ENCODE measurements at places on chromosomes 1 and 21.

DNA sequence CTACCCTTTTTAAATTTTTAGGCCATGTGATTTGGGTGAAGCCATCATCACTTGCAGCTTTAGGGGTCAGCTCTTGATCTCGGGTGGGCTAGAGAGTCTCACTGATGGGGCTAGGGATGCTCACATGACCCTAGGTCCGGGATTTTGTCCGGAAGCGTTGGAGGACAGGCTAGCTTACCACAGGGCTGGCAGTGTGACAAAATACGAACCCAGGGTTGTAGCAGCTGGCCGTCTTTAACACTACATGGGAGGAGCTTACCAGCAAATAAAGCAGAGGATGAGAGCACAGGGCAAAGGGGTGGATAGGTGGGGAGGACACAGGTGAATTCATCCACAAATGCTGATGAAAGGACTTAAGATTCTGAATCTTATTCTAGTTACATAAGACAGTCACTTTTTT lies 21.9 kb downstream of the GPR161 start:
- no peak for DNase-seq

GRCh38 chr1:41274752-41275545 lies 32.8 kb upstream of the SCMH1 start:
- no peak for DNase-seq

DNA sequence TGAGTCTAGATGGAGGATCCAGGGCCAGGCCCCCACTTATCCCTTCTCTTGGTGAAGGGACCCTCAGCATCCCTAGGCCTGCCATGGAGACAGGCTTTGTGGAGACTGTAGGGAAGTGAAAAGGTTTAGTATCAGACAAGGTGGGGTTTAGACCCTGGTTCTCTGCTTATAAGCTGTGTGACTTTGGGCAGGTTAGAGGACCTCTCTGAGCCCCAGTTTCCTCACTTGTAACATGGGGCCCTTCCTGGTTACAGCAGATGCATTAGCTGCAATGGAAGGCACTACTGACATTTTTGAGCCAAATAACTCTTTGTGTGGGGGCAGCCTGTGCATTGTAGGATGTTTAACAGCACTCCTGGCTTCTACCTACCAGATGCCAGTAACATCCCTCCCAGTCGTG lies 22.7 kb downstream of the PADI2 start:
- no peak for DNase-seq

DNA sequence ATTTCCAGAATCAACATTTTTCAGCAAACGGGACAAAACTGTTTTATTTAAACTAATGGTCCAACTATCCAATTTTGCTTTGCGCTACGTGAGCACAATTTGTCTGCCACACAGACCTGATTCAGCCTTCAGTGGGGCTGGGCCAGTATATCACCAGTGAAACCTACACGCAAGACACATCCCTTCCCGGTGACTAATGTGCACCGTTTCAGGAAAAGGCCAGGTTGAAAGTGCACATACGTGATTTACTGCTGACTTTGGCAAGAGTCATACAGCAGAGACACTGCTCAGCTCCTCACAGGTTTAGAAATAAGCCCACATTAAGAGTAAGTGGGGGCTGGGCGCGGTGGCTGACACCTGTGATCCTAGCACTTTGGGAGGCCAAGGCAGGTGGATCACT lies 5.1 kb upstream of the TMEM51 start:
- no peak for DNase-seq

GRCh38 chr21:45850181-45850580 lies 131.4 kb upstream of the COL6A1 start:
- no peak for DNase-seq

GRCh38 chr1:59499943-59500569 lies 203.2 kb downstream of the FGGY start:
- no peak for DNase-seq

- DNase-seq: no peak
Measured at GRCh38 chr1:156430866-156431265, 61.9 kb downstream of the RHBG start.

- no peak for DNase-seq
Measured at GRCh38 chr1:116826818-116827606, 72.8 kb downstream of the CD2 start.

DNA sequence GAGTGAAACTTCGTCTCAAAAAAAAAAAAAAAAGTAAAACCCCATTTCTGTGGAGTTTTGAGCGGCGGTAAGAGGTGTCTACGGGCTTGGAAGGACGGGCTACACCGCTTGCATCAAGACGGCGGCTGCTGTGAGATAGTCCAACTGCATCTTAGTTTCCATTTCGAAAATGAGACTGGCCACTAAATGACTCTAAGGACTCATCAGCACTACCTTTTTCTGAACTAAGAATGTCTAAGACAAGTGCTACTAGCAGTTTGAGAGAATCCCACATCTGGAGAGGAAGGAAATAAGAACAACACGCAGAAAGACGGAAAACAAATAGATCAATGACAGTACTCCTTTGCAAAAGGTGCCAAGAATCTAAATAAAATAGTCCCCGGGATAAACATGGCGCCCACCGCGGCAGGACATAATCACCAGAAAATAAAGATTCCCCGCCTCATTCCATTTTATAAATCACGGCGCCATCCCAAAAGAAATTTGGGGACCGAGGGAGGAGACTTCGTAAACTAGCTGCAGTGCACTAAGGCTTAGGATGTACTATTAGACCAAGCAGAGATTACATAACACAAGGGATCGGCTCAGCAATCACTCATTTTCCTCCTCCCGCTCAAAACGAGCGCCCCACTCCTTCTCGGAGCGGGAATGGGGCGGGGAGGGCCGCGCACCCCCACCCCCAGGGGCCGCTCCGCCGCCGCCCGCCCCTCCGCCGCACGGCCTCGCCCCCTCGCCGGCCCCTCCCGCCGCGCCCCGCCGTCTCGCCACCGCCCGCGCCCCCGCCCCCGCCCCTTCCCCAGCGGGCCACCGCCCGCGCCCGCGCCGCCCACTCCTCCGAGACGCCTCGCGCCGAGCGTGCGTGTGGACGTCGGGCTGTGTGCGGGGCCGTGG lies 1.1 kb downstream of the POGZ start:
- DNase-seq: no peak

GRCh38 chr1:150507912-150508864 lies at the start of gene ECM1:
Gene ECM1, plus strand, starts transcription at chr1:150508109. Its CDS starts 101 bp downstream, at chr1:150508210.
- DNase-seq: no peak

DNA sequence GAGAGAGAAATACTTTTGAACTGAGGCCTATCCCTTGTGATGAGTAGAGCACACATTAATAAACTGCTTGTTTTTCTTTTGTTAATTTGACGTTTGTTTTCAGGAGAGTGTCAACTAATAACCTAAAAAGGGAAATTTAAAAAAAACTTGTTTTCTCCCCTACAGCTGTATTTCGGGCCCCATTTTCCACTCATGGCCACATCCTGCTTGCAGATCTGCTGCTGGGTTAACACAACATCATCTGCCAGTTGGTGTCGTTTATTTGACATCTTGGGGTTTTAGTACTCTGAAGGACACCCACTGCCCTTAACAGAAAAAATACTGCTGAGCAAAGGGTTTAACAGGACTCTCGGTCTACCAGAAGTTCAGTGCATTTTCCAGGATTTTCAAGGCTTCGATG lies 848 bp upstream of the PYHIN1 start:
- DNase-seq: no peak

DNA sequence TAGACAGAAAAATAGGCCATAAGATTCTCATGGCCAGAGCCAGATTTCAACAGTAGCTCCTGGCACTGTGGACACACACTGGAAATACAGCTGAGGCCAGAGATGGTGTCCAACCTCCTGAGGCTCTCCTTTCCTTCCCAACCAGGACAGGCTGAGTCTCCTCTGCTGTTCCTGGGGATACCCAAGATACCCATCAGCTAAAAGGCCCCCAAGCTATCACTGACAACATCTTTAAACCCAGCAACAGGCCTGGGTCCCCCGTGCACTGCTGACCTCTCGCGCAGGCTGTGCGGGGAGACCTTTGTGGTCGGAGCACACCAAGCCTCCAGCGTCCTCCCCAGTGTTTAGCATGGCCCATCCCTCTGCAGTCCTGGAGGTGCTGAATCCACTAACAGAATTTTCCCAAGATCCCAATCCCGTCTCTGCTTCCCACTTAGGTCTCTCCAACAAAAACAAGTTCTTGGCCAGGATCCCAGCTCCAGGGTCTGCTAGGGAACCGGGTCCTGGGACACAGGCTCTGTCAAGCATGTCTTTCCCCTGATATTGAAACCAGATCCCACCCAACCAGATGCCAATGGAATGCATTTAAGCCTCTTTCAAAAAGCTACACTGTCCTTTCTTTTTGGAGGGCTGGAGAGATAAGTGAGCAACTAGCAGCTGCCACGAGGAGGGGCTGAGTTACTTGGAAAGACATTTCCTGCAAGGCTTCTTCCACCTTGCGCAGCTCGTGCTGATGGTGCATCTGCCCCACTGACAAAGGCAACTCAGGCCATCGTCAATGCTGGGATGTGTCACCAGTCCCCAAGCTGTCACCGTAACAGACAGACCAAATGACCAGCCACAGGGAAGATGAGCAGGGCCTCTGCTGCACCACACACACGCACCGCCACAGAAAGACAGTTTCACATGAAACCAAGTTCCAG lies 73.2 kb downstream of the BCAR3 start:
- no peak for DNase-seq

DNA sequence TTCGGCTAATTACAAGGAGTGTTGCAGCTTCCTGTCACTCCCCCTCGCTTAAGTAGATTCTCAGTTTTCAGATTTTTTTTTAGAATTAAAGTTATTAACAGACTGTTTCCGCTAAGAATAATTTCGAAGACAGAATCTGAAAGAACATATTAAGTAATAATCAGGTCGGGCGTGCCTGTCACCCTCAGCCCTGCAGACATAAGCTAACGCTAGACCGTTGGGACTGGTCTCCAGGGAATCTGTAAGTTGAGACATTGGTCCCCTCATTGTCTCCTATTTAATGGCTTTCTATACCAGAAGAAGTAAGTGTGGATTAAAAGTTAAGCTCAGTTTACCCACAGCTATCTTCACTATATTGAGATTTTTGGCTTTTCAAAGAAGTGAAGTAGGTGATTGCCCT lies 14.5 kb downstream of the NMNAT1 start:
- DNase-seq: no peak

DNA sequence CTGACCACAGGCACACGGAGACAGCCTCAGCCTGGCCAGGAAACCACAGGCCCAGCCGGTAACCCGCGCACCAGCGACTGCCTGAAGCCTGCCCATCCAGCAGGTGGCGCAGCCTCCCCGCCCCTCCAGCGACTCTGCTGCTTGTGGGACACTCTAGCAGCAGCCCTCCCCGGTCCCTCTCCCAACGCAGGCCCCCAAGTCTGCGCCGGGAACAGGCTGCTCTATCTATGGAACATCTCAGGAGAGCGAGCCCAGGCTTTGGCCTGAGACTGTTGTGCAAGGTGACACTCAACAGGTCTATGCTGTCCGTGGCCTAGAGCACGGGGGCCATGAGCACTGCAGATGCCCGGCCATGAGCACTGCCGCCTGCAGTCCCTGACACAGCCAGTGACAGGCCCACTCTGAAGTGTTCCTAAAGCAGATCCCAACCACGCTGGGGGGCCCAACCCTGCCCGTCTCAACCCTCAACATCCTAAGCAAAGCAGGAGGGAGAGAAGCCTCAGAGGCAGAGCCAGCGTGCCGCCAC lies 28.4 kb downstream of the WDR4 start:
- no peak for DNase-seq

DNA sequence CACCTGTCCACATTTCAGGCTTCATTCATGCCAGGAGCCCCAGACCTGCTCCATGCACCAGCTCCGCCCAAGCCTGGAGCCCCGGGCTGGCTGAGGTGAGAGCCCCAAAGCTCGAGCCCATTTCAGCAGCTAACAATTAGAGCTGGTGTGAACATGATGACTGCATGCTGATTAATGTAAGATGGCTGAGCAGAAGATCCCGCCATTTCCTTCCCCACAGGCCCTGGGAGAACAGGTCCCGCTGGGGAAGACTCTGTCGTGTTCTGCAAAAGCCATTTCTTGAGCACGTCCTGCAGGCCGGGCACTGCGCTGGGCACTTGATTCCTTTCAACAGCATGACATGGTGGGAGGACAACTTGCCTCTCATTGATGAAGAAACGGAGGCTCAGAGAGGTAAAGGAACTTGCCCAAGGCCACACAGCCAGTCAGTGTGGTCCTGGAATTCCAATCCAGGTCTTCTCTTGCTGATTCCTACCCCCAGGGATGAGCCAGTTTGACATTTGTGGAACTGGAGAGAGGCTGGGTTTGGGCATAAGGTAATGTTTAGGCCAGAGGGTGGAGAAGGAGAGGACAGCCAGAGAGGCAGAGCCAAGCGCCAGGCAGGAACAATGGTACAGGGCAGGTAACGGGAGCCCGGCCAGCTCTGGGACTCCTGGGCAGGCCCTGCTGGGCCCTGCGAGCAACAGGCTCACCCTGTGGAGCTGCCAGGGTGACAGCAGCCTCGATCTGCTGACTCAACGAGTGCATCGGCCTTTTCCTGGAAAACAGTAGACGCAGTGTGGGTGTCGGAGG lies 28.1 kb upstream of the EPHA2 start:
- no peak for DNase-seq

DNA sequence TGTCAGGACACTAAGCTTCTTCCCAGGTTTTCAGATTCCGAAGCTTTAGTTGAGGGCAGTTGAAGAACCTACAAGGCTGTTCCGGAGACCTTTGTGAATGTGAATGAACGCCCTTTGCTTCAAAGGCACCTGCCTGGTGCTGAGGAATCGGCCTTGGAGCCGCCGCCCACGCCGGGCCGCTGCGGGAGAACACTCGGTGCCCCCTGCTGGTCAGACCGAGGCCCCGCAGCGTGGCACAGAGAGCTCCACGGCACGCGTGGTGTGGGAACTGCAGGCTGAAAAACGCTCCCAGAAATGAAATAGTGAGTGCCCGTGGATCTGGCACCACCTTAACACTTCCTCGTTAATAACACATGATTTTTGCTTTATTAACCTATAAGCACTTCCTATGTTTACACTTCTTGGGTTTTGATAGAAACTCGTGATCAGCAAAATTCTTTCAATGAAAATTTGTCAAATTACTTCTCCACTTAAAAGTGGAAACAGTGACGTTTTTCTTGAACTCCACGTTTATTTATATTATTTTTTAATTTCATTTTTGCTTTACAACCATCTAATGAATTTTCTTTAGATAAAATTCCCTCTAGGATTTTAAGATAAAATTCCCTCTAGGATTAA lies 460.6 kb downstream of the DSCAM start:
- peak; percentile 5 for DNase-seq

- DNase-seq: no peak
Measured at GRCh38 chr1:228309326-228310067, 97.1 kb downstream of the TRIM11 start.

GRCh38 chr1:155880950-155881349 lies 21.6 kb downstream of the SYT11 start:
- no peak for DNase-seq

DNA sequence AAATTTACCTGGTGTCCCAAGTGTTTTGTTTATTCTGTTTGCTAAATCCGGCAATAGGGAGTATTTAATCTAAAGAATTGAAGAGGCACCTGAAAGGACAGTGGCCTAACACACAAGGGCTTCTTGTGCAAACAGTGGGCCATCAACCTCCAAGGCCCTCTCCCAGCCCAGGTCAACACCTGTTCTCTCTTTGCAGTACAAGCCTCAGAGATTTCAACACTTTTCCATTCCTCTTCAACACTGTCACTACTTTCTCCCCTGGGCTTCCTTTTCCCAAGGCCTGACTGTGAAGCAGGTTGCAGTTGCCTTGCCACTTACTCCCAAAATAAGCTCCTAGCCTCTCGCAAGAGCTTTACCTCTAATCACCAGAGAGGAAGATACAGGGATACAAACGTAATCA lies 3.2 kb upstream of the SNAPIN start:
- no peak for DNase-seq

All from activated CD8-positive, alpha-beta memory T cell treated with anti-CD3 and anti-CD28 coated beads for 1 hour (primary cell).